ENCODE measurements at places on chromosomes 4 and X. TPM values are rescaled to one million over a fixed set of nuclear protein-coding genes. Genes with fewer than 3 reads are reported as not detected.

The MRPL1 gene
- 31.7 TPM for total RNA-seq

The CABS1 gene
- not detected for total RNA-seq

The TMPRSS11D gene
- total RNA-seq: not detected

The FNIP2 gene
- 18.5 TPM for total RNA-seq

The WWC2 gene
- total RNA-seq: 62.6 TPM

The DCAF4L1 gene
- 0.29 TPM for total RNA-seq

The SLC39A8 gene
- 5.6 TPM for total RNA-seq

The RGN gene
- total RNA-seq: not detected

The VCX2 gene
- not detected for total RNA-seq
